ENCODE measurements at places on chromosomes 1 and 21.

GRCh38 chr1:74686928-74687327 is 13.3 kb upstream of the ERICH3 start:
- DNase-seq: no peak

DNA sequence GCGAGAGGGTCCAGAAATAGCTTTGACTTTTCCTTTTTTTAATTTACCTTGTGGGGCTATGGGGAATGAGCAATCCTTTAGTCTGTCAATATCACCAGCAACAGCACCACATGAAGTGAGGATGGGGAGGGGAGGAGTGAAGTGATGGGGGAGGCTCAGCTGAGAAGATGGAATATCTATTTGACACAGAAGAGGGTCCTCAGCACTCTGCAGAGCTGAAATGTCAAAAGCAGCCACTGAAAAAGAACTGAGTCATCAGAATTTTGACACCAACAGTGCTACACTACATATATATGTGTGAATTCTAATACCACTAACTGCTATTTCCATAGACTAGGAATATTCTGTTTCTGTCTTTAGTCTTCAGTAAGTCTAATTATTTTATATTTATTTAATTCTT is 427.0 kb upstream of the PBX1 start:
- no peak for DNase-seq

GRCh38 chr1:236907205-236907604 is 97.0 kb downstream of the MT1HL1 start:
- DNase-seq: no peak

DNA sequence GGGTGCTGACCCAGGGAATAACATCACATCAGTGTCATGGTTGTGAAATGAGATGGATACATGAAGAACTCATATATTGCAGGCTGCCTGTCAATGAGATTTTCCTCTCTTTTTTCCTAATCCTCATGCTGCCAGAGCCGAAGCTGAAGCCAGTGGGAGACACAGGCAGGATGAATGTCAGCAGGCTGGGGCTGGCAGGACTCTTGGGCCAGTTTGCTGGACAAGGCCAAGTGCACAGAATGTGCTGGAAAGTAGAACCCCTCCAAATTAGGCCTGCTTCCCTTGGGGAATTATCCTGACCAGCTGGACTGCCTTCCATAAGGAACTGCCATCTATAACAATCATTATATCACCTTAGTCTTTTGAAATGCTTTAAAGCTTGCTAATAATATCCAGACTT is 31.4 kb downstream of the SLC44A3 start:
- no peak for DNase-seq

DNA sequence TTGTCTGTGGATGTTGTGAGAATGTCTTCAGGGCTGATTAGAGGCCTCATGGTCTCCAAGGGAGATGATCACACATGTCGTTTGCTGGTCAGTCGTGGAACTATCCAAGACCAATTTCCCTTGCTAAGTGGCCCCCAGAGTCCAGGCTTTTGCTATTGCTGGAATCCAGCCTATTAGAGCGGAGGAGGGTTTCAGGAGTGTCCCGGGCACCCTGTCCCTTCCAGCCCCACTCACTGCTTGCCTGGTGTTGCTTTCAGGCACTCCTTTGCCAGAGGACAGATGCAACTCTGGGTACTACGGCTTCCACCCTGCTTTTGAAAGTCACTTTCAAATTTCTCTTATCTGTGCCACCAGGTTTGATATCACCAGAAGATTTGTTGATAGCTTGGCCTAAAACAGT is 149.1 kb downstream of the NOS1AP start:
- DNase-seq: no peak

DNA sequence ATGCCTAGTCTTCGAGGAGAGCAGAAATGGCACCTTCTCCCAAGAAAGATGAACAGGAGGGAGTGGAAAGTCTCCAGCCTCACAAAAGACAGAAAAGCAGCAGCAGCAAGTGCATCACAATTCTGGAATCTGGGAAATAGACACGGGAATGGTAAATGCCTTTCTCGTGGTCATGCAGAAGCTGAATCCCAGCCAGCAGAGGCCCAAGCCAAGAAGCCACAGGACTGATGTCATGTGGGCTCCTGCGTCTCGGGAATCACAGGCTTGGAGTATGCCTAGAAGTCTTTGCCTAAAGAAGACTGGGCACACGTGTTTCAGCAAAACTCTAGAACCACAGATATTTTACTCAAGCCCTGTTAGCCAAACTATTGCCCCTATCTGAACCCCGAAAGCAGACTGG is 260.3 kb upstream of the PLD5 start:
- no peak for DNase-seq

- DNase-seq: no peak
Observed at GRCh38 chr1:168468822-168469221, 75.0 kb downstream of the XCL2 start.

GRCh38 chr1:114756949-114757454 is 782 bp downstream of the CSDE1 start:
- DNase-seq: no peak

DNA sequence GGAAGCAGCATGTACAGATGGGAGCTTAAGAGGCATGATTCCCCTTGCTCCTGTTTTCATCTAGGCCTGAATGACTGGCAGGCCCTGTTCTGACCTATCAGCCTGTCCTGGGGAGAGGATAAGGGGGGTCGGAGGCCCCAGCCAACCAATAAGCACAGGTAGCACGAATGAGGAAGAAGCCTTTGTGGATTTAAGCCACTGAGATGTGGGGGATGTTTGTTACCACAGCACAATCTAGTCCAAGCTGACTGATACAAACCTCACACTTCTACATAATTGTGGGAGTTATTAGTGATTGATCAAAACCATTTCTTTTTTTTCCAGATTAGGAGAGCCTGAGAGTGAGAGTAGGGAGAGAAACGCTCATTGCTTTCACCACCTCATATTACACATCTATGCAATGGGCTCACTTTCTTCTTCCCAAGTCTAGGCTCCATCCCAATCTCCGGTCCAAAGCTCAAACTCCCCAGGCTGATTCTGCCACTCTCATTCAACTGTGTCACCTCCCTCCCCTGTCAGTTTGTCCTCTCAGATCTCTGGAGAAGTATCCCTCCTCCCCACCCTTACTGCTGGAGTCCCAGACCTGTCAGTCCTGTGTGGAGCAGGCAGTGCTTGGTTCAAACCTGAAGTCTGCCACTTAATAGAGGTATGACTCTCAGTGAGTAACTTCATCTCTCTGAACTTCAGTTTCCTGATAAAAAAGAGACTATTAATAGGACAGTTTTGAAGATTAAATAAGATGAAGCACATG is 220.5 kb downstream of the PTPRU start:
- no peak for DNase-seq

DNA sequence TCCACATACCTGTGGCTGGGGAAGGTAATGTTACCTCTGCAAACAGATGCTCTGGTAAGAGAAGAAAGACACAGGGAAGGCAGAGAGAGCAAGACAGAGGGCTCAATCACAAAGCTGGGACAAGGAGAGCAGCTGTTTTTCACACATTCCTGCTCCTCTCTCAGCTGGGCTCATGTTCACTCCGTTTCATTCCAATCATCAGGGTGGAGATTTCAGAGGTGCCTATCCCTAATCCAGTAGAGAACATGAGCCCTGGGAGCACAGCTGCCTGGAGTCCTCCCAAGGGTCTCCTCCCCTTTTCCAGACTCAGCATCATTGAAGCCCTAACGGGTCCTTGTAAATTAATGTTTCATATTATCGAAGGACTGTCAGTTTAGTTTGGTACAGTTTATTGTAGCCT is 19.4 kb downstream of the GADD45A start:
- DNase-seq: no peak

DNA sequence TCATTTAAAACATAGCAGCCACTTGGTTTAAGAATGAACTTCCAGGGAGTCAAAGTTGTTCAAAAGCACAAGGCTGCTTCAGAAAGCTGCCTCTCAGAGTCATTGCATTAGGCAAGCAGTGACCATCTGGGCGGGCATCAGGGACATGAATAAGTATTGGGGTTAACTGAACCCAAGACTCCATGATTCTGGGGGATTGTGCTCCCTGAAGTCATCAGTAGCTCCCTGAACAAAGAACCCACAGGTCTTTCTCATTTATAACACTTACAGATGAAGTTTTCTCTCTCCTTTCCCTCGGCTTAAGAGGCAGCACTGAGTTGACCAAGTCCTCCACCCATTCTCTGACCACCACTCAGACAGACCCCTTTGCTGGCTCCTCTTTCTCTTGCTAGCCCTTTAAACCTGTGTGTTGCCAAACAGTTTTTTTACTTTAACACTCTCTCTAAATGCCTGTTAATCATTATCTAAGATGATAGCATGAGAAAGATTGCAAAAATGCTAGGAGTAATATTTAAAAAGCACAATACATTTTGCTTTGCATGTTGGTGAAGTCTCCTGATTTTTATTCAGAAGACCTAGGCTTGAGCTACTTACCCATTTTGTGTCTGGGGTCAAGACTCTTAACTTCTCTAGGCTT is 77.0 kb upstream of the ARHGAP29 start:
- DNase-seq: no peak

GRCh38 chr1:31201931-31202360 is 37.7 kb downstream of the NKAIN1 start:
- no peak for DNase-seq

DNA sequence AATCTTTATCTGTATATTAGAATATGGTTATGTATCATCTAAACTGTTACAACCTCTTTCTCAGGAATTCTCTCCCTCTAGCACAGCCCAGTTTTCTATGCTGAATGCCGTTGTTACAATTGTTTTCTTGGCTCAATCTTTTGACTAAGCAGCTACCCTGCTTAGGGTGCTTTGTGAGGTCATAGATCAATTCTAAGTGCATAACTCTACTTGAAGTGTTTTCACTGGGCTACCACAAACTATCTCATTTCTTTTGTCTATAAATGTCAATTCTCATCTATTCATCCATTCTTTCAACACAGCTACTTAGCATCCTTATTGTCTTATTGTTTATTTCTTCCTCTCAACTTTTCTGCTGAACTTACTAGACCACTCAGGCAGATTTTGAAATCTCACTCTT is 77.1 kb downstream of the CEP350 start:
- DNase-seq: no peak

DNA sequence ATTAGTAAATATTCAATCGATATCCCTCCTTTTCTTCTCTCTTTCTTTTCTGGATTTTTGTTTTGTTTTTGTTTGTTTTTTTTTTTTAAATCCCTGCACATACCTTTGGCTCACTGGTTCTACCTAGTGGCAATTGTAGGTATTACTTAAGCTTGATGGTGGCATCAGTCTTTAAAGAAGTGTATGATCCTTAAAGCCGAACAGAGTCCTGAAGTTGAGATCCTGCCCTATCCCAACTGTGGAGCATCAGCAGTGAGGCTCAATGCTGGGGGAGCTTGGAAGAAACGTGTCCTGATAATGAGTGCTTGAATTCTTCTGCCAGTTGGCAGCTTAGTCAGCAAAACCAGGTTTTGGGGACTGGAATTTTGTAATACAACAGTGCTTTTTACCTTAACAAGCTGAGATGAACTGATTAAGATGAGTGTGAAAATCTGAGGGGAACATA is 60.8 kb downstream of the FASLG start:
- DNase-seq: no peak
